Left ventricle myocardium inferior (tissue), 1 donor: ENCODE measurements at places on chromosomes 13 and 19.

DNA sequence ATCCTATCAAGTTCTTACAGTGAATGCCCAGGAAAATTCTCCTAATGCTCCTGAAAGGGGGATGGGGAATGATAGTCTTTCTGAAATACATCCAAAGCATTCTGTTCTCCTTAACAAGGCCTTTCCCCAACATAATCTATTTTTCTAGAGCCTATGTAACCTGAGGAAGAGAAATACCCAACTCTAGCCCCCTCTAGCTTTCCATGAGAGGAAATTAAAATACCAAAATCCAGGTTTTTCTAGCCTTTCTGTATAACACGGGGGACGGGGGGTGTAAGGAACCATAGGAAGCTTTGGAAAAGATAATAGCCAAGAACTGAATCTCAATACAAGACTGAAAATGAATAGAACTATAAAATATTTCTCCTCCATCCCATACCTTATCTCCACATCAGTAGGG, 815.9 kb downstream of the SLITRK6 start:
- DNase-seq = no peak

DNA sequence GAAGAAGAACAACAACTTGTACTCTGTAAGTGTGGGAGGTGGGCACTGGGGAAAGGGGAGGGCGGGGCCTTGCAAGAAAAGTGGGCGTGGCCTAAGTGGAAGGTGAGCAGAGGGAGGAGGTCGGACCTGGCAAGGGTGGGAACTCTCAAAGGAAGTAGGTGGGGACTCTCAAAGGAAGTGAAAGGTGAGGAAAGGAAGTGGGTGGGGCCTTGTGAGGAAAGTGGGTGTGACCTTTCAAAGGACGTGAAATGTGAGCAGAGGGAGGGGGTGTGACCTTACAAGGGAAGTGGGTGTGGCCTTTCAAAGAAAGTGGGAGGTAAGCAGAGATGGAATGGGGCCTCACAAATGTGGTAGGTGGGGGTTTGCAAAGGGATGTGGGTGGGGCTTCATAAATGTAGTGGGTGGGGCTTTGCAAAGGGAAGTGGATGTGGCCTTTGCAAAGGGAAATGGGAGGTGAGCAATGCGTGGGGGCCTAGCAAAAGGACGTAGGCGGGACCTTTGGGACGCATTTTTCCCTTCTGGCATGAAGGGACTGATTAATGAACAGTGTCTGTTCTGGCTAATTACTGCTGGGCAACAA, 25.9 kb downstream of the ACSBG2 start:
- DNase-seq = no peak

GRCh38 chr13:39767791-39768517, 112.5 kb downstream of the COG6 start:
- DNase-seq = no peak

DNA sequence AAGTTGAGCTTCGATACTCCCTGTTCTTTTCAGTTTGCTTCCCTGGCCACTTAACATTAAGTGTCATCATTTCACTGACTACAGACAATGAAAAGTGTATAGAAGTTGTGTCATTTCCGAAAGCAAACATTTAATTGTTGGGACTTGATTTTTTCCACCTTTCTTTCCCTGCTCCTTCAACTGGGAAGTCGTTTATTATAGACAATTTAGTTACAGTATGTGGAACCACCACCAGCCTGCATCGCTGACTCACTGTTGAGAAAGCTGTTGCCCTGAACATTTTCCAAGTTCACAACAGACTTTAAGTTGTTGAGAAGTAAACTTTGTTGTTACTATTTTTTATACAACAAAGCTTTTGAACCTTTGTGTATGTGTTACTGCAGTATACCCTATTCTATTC, 788.4 kb upstream of the PRR20A start:
- no peak for DNase-seq

DNA sequence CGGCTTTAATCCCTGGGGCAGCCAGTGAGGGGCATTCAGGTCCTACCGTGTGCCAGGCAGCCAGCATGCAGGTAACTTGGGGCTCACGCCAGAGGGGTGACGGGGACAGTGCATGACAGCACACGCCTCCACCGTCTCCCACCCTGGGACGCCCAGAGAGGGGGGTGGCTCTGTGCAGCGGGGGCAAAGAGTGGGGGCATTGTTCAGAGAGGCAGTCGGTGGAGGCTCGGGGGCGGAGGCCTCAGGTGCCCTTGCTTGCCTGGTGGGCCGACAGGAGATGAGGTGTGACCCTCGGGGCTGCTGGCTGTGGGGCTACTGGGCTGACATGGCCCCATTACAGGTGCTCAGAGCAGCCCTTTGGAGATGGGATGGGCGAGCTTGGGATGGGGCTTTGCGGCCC, 18.4 kb downstream of the PLIN4 start:
- no peak for DNase-seq
